ENCODE measurements at places on chromosomes 7 and 10.

DNA sequence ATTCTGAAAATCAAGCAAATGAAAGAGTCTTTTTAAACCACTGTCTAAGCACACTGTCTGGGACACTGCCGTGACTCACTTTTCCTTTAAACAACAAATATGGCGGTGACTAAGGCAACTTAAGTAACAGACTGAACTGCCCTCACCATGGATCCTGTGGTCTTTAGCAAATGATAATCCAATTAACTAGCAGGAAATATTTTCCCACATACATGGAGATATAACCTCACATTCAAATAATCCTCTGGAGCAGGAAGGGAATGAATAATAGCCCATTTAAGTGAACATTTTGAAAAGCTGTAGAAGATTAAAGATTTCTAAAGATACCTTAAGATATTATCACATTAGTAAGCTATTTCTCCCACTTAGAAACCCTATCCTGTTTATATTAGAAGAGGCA, 40.3 kb upstream of the LRRC17 start:
- DNase-seq, result no peak

GRCh38 chr7:142500366-142500765, 242.5 kb upstream of the PRSS58 start:
- no peak for DNase-seq

GRCh38 chr10:74575191-74575720, 251.1 kb upstream of the KAT6B start:
- DNase-seq, result no peak

DNA sequence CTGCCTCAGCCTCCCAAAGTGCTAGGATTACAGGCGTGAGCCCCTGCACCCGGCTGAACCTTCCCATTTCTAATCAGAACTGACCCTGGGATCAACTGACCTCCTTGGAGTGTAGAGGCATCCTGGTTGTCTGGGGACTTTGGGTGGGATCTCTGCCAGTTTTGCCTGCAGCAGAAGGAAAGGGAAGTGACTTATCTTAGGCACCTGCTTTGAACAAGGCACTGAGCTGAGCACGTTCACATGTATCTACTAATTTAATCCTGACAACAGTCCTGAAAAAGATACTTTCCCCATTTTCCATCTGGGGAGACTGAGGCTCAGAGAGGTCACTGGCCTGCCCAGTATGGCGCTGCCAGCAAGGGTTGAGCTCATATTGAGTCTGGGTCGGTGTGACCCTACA, 153.4 kb downstream of the CUX1 start:
- no peak for DNase-seq

All from stimulated activated CD4-positive, alpha-beta T cell treated with anti-CD3 and anti-CD28 coated beads, Interleukin-4, amount 100 ng/mL, for 24 hours (primary cell).